Suppressor macrophage (primary cell): ENCODE measurements at places on chromosomes 2 and 18.
A peak's percentile ranks its signal among the peaks of the same experiment; 100 is the strongest.

GRCh38 chr18:2979129-2979528, 33.8 kb downstream of the LPIN2 start:
- DNase-seq: no peak

DNA sequence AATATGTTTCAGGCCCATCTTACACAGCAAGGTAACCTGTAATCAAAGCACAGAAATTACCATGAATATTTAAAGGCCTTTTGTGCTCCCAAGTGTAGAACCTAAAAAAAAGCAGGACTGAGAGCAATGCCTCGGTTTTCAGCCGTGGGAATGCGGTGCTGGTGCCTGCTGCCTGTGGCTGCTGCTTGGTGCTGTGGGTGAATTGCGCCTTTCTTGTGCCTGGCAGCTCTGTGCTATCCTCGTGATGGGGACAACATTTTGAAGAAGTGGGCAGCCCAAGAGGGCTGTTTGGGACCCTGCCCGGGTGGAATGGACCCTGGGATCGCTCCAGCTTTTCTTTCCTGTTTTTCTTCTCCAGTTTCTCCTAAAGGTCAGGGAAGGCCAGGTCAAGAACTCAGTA, 91.2 kb downstream of the ASAP2 start:
- DNase-seq: no peak

GRCh38 chr2:186575302-186575701, 14.6 kb upstream of the ITGAV start:
- DNase-seq: peak; percentile 87

DNA sequence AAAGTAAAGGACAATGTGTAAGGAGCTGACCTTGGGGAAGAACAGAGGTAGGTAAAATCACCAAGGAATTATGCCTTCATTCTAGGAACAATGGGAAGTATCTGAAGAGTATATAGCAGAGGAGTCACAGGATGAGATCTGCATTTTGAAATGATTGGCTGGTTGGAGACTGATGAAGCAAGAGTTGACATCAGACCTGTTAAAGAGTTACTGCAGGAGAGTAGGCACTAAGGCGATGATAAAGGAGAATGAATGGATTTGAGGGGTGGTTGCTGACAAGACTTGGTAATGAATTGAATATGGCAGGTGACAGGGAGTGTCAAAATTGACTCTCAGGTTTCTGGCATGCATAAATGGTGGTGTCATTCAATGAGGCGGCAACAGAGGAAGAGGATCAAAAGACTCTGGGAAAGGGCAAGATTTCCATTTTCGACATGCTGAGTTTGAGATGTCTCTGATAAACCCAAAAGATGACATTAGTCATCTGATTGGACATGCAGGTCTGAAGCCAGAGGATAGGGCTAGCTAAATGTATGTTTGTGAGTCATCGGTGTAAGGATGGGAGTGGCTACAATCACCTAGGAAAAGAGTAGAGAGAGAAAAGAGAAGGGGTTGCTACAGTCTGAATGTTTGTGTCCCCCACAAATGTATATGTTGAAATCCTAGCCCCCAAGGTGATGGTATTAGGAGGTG, 236.5 kb downstream of the DYM start:
- DNase-seq: peak; percentile 3

GRCh38 chr2:72117029-72117428, 30.6 kb downstream of the CYP26B1 start:
- no peak for DNase-seq

- peak; percentile 79 for DNase-seq
Measured at GRCh38 chr2:218671654-218672566, at the start of the genes RNF25 and STK36. Gene RNF25 (minus strand): TSS chr2:218672002. CDS start chr2:218671970, 32 bp downstream. Gene STK36 (plus strand): TSS chr2:218672086. CDS start chr2:218672830, 744 bp downstream.

DNA sequence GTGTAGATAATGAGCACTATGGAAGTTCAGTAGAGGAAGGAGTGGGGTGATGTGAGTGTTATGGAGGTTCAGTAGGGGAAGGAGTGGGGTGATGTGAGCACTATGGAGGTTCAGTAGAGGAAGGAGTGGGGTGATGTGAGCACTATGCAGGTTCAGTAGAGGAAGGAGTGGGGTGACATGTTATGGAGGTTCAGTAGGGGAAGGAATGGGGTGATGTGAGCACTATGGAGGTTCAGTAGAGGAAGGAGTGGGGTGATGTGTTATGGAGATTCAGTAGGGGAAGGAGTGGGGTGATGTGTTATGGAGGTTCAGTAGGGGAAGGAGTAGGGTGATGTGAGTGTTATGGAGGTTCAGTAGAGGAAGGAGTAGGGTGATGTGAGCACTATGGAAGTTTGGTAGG, 116.3 kb upstream of the SMAD7 start:
- peak; percentile 70 for DNase-seq

GRCh38 chr18:80044072-80044471, 9.8 kb downstream of the RBFA start:
- DNase-seq: no peak

DNA sequence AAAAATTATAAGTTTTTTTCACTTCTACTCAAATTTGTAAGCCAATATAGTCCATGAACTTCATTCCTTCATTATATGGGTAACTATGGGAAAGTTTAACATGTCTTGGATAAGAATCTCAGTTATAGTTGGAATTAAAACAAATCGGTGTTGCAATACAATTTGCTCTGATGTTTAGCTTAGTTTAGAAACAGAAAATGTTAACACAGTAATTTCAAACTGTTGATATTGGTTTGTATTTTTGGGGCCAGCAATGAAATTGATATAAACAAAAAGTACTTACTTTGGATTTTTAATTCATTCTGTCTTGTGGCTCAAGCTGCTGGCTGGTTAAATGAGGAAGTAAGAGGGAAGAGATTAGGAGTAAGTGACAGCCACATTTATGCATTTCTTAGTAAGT, 368.5 kb upstream of the NT5C1B start:
- no peak for DNase-seq

GRCh38 chr2:72483346-72483745, 335.7 kb upstream of the CYP26B1 start:
- DNase-seq: no peak

DNA sequence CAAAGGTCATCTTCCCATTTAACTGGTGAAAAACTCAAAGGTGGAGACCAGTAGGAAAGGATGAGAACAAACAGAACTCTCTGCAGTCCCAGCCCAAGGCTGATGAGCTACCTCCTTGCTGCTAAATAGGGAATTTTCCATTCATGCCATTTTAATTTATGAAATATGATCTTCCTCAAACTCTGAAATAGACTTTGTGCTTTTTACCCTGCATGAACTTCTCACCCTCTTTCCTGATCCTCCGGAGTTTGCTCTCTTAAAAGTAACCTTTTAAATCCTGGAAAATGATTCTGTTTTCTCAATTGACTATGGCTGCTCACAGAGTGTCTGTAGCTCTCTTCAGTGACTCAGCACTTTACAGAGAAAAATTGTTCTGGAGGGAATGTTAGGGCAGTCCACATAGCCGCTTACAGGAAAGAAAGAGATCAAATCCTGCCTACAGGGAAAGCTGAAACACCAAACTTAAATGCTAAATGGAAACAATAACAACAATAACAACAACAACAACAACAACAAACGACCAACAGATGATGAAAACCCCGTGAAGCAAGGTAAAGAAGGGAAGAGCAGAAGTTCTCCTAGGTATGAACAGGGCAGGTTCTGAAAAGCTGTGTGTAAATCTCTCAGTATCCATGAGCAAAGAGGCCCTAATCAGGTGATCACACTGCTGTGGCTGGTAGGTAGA, 79.8 kb upstream of the SESTD1 start:
- DNase-seq: no peak

DNA sequence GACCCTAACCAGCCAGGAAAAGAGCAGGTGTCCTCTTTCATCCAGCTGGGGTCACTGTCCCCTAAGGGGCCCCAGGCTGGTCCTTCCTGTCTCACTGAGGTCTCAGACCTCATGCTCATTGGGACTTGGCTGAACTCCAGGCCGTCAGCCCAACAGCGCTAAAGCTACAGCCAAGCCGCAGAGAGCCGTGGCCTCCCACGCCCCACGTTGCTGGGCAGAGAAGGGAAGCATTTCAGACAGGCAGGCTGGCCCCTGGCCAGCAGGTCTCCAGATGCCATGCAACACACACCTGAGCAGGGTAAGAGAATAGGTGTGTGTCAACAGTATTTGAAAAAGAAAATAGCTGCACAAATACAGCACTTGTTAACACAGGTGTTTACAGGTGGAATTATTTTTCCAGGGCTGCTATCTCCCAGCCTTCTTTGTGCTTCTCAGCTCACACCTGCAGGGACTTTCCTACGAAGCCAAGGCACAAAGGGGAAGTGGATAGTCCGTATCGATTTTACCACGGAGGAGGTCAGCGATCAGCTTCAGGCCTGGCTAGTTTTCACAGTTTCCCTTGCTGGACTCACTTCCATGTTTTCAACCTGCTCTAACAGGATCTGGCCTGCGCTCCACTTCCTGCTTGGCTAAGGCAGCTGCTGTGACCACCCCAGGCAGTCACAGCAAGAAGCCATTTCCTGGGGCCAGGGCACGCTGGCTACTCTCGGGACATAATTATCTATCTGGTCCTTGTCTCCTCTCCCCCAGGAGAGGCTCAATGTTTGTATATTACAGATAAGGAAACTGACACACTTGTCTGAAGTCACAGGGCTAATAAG, 156.1 kb upstream of the ID2 start:
- DNase-seq: peak; percentile 95

DNA sequence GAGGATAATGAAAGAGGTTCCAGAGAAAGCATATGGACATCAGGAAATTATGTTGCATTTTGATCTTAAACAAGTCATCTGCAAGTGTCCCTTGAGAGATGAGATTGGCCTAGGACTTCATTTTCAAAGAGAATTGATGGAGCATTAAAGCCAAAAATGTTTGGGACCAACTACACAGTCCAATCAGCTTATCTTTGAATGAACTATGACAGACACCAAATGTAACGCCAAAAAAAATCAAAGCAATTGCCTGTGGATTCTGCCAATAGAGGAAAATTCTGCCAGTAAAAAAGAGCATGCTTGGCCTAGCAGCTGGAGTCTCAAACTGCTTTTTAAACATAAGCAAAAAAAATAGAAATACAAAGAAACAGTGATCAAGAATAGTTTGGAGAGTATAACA, 594.5 kb upstream of the CHAC2 start:
- DNase-seq: no peak

- DNase-seq: peak; percentile 93
Measured at GRCh38 chr2:26469092-26469710, 8.7 kb downstream of the OTOF start.

GRCh38 chr18:7677001-7677400, 109.9 kb downstream of the PTPRM start:
- no peak for DNase-seq

- DNase-seq: no peak
Measured at GRCh38 chr2:181954538-181954883, 31.1 kb upstream of the PPP1R1C start.

- no peak for DNase-seq
Measured at GRCh38 chr2:175168564-175168945, 552 bp upstream of the ATF2 start.

DNA sequence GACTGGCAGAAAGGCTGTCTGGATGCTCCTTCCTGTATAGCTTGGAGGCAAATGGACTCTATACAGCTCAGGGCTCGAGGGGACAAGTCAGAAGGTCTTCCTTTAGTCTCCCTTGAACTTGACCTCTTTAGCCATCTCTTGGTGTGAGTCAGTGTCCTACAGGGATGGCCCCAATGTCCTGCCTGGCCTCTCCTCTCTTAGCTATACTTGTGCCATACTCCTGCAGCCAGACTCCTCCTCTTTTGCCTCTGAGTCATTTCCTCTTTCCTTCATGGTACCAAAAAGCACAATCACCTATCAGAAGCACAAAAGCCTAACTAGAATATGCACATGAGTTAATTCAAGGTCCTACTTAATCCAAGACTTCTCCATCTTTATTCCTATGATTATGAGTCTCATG, 112.7 kb downstream of the XRCC5 start:
- peak; percentile 19 for DNase-seq

DNA sequence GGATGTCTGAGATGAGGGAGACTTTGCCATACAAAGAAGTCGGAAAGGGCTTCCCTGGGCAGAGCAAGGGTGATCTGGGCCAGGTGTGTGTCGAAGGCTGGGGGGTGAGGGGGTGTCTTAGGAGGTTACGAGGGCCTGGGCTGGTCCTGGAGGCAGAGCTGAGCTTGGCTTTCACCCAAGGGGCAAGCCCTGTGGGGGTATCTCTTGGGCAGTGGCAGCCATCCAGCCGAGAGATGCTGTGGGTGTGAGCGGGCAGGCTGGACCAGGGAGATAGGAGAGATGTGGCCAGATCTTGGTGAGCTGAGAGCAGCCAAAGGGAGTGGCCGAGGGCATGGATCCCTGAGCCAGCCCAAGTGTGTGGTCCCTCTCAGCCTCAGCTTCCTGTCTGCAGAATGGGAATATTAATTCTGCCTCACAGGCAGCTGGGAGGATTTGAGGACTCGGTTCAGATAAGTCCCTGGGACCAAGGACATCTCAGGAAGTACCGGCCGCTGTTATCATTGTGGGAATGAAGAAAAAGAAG, 33.0 kb downstream of the MAL start:
- no peak for DNase-seq

GRCh38 chr18:62486290-62486964, 36.4 kb upstream of the ZCCHC2 start:
- no peak for DNase-seq

DNA sequence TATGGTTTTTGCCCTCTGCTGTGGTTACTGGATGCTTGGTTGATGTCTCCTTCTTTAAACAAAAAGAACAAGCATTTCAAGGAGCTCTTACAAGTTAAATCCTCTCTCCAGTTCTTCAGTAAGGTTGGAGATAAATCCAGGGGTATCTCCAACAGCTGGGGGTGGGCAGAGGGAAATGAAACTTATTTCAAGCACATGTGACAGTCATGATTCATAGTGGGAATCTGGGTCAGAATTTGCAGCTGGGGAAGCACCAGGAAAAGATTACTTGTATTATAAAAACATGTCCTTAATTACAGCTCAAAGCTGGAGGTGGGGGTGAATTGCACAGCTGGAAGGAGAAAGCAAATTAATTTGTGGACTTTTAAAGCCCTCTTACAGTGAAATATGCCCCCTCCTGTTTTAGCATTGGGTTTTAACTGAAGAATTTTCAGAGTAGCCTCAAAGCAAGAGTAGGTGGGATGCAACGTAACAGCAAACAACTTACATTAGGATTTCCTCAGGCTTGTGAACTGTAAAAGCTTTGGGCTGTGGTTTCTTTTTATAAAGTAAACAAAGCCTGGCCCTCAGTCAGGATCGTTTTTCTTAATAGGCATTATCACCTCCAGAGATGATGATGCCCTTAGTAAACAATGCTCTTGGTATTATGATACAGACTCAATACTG, 596.4 kb downstream of the NYAP2 start:
- DNase-seq: peak; percentile 61

DNA sequence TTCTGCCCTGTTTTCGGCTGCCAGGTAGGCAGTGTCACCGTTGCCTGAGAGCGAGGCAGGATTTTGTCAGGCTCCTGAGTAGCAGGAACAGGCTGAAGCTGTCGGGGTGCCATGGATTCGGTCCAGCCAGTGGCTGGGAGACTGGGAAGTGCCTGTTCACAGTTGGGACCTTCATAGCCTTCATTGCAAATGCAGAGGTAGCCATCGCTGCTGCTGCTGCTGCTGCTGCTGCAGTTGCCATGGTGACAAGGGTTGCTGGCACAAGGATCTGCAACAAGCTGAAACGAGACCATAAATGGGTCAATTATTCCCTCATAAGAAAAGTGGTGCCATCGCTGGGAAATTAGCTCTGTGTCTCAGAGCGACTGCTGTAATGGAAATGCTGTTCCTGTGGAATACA, 122.7 kb downstream of the DNER start:
- no peak for DNase-seq
